ENCODE measurements at places on chromosomes 11 and 22.

DNA sequence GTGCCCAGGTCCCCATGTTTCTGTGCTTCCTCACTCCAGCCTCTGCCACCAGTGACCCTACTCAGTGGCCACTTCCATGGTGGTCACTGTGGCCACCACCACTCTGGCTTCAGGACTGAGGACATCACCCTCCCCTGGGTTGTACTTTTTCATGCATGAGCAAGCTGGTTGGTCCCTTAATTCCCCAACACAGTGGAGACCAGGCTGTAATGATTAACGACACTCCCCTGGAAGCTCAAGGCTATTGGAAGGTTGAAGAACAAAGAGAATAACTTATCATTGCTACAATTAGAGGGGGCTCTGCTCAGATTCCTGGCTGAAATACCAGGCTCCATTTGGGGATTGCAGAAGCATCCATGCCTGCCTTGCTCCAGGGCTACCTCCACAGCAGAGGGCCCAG is 10.5 kb downstream of the PLAAT4 start:
- no peak overlapping the region for H3K4me3 ChIP-seq
- H3K4me1 ChIP-seq: peaks cover 17% of the 10 kb centered on the region
- H3K36me3 ChIP-seq: no peaks in the 10 kb centered on the region
- no peak overlapping the region for H3K27ac ChIP-seq
- no peak for DNase-seq

- H3K27ac ChIP-seq: no peak overlapping the region
- no peak for DNase-seq
- no peak overlapping the region for H3K4me3 ChIP-seq
- no peaks in the 10 kb centered on the region for H3K27me3 ChIP-seq
- no peaks in the 10 kb centered on the region for H3K4me1 ChIP-seq
Measured at GRCh38 chr11:107508858-107509244, 51.2 kb upstream of the CWF19L2 start.

- no peak overlapping the region for H3K27ac ChIP-seq
- DNase-seq: no peak
- H3K4me1 ChIP-seq: no peaks in the 10 kb centered on the region
- no peaks in the 10 kb centered on the region for H3K36me3 ChIP-seq
- no peaks in the 10 kb centered on the region for H3K27me3 ChIP-seq
- H3K4me3 ChIP-seq: no peak overlapping the region
Measured at GRCh38 chr11:125157953-125158680, 6.4 kb upstream of the PKNOX2 start.

GRCh38 chr11:64138398-64138797 is 27.5 kb downstream of the MACROD1 start:
- DNase-seq: no peak
- H3K4me1 ChIP-seq: no peaks in the 10 kb centered on the region
- H3K4me3 ChIP-seq: no peak overlapping the region
- H3K27ac ChIP-seq: no peak overlapping the region
- no peaks in the 10 kb centered on the region for H3K36me3 ChIP-seq

- no peaks in the 10 kb centered on the region for H3K36me3 ChIP-seq
- no peak overlapping the region for H3K4me3 ChIP-seq
- no peaks in the 10 kb centered on the region for H3K4me1 ChIP-seq
- H3K27ac ChIP-seq: no peak overlapping the region
- DNase-seq: no peak
Measured at GRCh38 chr11:87832211-87832610, 343.0 kb downstream of the RAB38 start.

DNA sequence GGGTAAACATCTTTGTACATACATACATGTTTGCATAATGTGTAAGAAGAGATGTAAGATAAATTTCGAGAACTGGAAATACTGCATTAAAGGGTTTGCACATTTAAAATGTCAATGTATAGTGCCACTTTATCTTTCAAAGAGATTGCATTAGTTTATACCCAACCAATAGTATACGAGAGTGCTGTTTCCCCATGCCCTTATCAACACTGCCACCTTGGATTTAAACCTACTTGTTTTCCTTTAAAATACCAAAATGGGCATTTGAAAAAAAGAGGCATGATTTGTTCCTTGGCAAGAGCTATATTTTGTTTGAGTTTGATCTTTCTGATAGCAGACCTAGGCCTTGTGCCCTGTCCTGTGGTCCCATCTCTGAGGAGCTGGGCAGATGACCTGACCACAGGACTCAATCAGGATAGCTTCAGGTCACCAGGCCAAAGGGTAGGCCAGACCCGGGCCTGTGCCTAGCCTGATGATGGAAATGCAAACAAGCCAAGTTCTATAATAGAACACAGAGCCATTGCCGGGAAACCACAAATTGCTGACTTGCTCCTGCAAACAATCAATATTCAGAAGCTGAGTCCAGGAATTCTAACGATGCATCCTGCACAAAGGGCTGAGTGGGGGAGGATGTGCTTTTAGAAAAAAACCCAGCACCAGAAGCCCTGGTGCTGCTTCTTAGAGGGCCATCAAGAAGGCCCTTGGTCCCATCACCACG is 16.9 kb upstream of the ALG8 start:
- H3K27ac ChIP-seq: no peak overlapping the region
- H3K36me3 ChIP-seq: no peaks in the 10 kb centered on the region
- H3K27me3 ChIP-seq: no peaks in the 10 kb centered on the region
- H3K4me3 ChIP-seq: no peak overlapping the region
- no peaks in the 10 kb centered on the region for H3K4me1 ChIP-seq
- DNase-seq: no peak

DNA sequence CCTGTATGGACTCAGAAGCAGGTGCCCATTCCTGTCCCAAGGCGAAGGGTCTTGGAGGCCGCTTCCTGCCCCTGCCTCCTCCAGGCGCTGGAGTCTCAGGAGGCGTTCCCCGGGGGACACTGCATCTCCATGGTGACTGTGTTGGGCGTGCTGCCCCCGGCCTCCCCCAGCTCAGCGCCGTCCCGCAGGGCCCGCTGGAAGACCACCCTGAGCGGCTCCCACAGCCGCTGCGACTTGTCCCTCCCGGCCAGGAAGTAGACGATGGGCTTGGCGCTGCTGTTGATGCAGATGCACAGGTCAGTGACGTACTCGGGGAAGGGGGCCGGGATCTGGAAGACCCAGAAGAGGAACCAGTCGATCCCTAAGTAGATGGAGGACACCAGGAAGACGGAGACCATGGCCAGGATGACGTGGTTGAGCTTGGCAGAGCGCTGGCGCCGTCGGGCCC is 7.8 kb downstream of the MRGPRF start:
- no peak for DNase-seq
- no peak overlapping the region for H3K4me3 ChIP-seq
- H3K36me3 ChIP-seq: no peaks in the 10 kb centered on the region
- peaks cover 9% of the 10 kb centered on the region for H3K27me3 ChIP-seq
- no peaks in the 10 kb centered on the region for H3K4me1 ChIP-seq

- no peak overlapping the region for H3K4me3 ChIP-seq
- peaks cover 27% of the 10 kb centered on the region for H3K4me1 ChIP-seq
- no peak overlapping the region for H3K27ac ChIP-seq
- no peak for DNase-seq
- peaks cover 92% of the 10 kb centered on the region for H3K36me3 ChIP-seq
Measured at GRCh38 chr11:10800292-10800691, 8.4 kb downstream of the EIF4G2 start.

All from DND-41 (cell line).